Spleen (tissue), 13 donors: ENCODE measurements at places on chromosomes 12 and 14.

- no peak for DNase-seq
These were observed 193.9 kb downstream of the C12orf42 start for GRCh38 chr12:103301642-103302591.

DNA sequence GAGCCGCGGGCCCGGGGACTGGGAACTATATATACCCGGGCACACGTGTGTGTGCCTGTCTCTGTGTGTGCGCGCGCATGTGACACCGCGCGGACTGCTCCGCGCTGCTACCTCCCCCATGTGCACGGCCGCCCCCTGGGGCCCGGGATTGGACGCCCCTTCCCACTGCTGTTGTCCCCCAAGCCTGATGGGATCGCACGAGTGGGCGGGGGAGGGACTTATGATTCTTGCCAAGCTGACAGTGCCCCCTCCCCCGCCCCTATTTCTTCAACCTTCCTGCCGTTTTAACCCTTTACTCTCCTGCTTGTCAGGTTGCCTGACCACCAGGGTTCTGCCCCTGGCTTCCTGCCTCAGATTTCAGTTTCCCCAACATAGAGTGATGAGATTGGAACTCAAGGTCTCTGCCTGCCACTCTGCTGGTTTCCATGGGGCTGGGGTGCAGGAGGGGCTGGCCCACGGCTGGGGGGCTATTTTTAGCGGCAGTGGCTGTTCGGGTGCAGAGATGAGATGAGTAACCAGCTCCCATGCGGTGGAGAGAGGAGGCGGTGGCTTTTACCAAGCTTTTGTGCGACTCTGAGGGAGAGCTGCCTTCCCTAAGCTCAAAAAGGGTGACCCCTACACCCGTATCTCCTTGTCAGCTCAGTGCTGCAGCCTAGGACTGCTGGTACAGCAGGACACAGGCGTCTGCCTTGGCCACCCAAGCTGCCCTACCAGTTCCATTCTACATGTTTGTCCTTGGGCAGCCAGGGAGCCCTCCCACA is at the start of gene DDN:
TSS of gene DDN (minus strand) at position 5 of the 761 bp plus-strand sequence. CDS start 88 bp downstream, outside the sequence.
- peak; percentile 86 for DNase-seq

DNA sequence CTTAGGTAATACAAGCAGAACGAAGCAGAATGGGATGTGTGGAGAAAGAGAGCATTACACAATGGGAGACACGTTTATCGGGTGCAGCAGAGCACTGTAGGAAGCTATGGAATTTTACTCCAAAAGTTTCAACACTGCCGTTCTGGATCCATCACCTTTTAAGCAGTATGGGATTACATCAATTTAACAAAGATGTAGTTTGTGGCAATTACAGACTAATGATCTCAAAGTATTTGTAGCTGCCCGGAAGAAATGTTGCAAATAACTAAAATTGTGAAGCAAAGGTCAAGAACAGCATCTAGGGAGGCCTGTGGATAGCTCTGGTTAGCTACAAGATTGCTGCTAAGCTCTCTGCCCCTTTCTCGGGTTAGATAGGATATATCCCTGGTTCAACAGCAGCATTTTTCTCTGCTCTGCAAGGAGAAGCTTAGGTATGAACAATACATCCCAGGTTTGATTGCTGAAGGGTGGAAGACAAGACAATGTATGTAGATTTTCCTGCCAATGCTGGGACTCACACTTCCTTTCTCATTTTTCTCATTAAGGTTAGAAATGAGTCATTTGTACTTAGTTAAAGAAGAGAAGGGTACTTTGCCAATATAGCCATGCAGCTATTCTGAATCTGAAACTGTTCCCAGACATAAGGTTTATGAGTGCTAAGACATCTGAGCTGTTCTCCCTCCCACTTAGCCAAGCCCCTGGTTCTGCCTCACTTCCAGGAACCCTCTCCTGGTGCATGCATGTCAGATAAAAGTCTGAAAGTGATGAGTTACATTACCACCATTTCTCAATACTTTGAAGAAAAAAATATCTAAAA is 75.0 kb upstream of the HIF1A start:
- DNase-seq = no peak

DNA sequence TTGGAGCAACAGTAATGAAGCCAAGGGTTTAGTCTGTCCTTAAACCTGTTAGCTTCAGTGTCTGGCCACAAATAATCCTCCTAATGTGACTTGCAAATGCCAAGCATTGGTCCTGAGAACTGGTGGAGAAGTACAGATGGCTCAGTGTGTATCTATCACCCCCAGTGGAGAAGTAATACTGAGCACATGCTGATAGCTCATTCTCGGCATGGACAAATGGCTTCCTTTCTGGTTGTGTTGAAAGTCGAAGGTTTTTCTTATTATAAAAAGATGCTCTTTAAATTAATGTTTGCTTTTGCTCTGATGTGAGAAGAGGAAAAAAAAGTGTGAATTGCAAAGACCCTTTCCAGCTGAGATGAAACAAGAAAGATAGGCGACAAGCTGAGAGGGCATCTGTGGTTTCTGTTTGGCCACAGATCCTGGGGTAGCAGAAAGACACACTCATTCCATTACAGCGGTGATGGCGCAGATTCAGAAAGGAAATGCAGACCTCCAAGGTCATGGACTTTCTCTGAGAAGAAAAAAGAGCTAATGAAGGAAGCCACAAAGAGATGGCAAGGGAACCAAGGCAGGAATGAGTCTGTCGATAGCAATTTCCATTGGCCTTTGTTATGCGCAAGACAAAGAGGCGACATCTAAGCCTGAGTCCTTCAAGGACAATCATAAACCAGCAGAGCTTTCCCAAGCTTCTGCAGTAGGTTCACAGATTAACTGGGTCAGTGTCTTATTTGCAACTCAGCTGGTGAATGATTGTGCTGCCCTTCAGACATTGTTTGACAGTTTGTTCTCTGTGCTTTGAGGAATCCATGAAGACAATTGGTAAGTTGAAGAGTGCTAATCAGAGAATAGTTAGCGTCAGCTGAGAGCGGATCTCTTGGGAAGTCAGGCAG is 155.5 kb upstream of the RGS6 start:
- no peak for DNase-seq

DNA sequence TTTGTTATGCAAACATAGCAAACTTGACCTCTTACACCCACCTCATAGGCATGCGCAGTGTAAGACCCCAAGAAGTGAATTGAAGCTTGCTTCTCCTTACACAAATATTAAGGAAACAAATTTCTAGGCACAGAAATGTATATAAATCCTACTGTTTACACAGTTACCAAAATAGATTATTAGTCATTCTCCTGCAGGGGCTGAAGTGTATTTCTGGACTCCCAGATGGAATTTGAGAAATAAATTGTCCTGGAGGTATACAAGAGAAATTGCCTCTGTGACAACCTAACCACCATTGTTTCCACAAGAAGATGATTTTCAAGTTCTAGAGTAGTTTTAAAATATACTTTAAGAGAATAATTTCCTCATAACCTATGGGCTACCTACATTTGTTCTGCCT is 656.0 kb upstream of the MDGA2 start:
- no peak for DNase-seq

GRCh38 chr12:67807814-67808213 is 159.3 kb downstream of the DYRK2 start:
- DNase-seq = no peak

- DNase-seq = no peak
These were observed 2.3 kb downstream of the FOXA1 start for GRCh38 chr14:37592482-37593408.

DNA sequence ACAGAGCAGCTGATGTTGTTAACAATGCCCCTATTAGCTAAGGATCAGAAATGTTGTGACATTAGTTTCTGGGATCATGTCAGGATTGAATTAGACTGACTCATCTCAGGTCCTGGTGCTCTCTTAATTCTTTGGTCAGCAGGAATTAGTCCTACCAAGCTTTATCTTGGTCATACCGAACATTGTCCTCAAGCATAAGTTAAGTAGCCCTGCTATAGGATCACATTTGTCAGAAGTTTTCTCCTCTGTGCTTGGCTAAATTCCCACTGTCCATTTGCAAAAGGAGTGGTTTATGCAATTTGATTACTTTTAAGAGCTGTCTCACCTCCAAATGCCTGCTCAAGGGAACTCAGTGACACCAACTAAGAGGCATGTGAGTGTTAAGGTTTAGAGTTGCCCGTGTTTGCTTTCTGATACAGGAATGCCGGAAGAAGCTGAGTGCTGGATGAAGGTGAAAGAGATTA is 48.4 kb upstream of the IFNG-AS1 start:
- no peak for DNase-seq

GRCh38 chr14:66371776-66372175 is 114.4 kb upstream of the CCDC196 start:
- DNase-seq = no peak

- no peak for DNase-seq
These were observed 60.4 kb upstream of the PTHLH start for GRCh38 chr12:28032811-28033537.

- DNase-seq = peak; percentile 87
These were observed 30.3 kb downstream of the DMAC2L start for GRCh38 chr14:50342221-50343078.

DNA sequence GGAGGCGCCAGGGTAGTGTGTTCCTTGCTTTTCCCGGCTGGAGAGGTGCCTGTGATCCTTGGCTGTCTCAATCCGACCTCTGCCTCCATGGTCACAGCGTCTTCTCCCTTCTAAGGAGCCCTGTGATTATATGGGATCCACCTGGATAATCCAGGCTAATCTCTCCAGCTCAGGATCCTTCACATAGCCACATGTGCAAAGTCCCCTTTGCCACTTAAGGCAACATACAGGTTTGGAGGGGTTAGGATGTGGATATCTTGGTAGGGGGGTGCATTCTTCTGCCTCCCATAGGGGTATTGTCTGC is 1.2 kb upstream of the HVCN1 start:
- no peak for DNase-seq
